ENCODE measurements at places on chromosomes 5 and 9. TPM values are rescaled to one million over a fixed set of nuclear protein-coding genes. Genes with fewer than 3 reads are reported as not detected.

DNA sequence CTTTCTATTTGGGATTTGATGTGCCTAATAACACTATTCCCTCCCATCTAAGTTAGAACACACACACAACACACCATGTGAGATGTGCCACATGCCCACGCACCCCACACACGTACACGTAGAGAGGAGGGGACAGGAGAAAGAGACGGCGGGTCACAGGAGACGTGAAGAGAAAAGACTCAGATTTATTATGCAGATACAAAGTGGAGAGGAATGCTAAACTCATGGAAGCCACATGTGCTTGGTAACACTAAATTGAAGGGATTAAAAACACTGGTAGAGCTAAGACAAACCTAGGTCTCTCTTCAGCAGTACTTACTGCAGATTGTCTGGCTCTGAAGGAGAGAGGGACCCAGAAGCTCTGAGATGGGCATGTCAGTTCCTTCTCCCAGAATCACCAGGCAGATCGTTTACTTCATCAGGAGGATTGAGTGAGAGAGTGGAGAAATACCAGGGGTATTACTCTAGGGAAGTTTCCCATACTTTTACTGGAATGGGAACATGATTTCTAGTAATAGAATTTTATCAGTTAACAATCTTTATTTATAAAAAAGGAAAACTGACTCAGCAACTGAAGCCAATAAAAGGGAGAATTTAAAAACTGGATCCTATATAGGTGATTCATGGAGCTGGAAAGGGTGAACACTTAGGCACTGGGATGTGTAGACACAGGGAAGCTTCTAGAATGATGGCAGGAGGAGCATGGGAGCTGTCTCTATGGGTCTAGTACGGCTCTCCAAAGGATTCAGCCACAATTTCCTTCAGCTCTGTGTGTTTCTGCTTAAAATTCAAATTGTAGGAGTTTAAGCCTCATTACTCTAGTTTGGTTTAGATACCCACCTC, 139.4 kb downstream of the MACIR start:
- DNase-seq = no peak

GRCh38 chr5:133472829-133473228, 139.5 kb downstream of the FSTL4 start:
- DNase-seq = no peak

- DNase-seq = no peak
These were observed 201.1 kb downstream of the PALM2AKAP2 start for GRCh38 chr9:109981091-109981490.

GRCh38 chr5:58274191-58274590, 185.7 kb downstream of the PLK2 start:
- no peak for DNase-seq

DNA sequence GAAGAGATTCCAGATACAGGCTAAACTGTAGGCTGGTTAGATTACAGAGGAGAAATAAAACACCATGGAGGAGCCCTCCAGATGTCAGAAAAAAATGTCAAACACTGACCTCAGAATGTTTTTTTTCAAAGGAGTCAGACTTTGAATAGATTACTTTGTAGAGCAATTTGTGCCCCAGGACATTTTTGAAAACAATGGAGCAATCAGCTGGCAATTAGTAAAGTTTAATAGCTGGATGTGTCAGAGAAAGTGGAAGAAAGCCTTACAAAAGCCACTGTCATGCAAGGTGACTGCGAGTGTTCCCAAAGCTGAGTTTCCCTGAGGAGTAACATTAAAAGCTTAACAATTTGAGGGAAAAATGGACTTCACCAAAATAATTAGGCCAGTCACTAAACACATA, 417.8 kb upstream of the CTNND2 start:
- no peak for DNase-seq

DNA sequence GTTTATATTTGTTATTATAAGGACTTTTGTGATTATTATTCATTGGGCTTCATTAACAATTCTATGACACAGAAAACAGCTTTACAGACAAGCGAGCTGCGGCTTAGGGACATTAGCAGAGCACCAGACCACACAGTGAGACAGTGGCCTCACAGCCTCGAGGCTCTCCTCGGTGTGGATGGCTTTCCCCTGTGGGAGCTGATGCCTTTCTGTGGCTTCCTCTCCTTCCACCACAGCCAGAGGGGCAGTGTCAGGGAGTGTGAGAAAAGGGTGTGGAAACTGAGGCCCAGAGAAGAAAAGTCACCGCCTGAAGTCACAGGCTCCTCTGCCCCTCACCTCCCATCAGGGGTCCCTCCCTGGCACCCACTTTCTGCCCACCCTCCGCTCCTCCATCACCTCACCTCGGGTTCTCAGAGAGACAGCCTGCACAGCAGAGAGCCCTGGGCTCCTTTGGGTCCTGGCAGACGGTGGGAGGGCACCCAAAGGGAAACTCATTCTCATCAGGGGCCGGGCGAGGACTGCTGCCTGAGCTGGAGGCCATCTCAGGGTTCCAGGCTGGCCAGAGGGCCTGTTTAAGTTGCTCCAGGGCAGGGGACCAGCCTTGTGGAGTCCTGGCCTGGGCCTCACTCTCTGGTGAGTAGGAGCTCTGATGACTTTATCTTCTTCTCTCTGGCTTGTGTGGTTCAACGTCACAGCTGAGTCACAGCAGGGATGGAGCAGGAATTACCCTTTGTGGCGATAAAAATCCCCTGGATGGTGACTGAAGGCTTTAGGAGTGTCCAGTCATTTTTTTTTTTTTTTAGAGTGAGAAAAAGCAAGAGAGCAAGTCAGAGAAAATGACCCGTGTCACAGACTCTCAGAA, 830 bp downstream of the TRAF1 start:
- DNase-seq = peak; percentile 85

The C5orf58 gene
- total RNA-seq = not detected

The HSPB3 gene
- not detected for total RNA-seq

DNA sequence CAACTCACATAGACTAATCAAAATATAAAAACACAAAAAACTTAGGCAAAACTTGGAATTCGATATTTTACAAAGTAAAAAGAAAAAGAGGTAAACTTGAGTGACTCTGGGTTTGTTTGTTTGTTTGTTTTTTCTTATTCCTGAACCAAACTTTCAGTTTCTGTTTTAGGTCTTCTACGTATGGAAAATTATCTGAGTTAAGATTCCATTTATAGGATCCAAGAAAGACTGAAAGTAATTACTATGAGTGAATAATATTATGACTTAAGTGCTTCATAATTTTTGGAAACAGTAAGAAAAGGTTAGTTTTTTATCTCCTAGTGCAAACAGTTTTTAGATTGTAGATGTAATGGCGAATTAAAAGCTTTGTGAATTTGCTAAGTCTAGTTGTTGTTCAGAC, 13.2 kb downstream of the ST8SIA4 start:
- no peak for DNase-seq

GRCh38 chr9:114941376-114941775, 11.0 kb upstream of the TNFSF8 start:
- DNase-seq = no peak

GRCh38 chr9:76859860-76860259, 46.1 kb downstream of the PRUNE2 start:
- no peak for DNase-seq

DNA sequence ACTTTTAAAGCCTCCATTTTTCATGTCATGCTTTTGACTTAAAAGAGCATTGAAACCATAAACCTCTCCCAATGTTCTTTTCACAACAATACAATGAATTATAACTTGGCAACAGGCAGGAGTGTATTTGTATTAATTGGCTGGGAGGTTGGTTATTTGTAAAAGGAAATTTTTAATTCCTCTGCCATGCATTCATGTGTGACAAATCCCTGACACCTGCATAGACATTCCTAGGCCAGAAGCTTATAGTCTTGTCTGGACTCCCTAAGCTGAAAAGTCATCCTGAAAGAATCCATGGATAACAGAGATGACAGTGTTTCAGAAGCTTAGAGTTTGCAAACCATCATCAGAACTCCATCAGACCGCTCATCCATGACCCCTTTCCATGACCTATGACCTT, 76.3 kb upstream of the PTGER4 start:
- no peak for DNase-seq

DNA sequence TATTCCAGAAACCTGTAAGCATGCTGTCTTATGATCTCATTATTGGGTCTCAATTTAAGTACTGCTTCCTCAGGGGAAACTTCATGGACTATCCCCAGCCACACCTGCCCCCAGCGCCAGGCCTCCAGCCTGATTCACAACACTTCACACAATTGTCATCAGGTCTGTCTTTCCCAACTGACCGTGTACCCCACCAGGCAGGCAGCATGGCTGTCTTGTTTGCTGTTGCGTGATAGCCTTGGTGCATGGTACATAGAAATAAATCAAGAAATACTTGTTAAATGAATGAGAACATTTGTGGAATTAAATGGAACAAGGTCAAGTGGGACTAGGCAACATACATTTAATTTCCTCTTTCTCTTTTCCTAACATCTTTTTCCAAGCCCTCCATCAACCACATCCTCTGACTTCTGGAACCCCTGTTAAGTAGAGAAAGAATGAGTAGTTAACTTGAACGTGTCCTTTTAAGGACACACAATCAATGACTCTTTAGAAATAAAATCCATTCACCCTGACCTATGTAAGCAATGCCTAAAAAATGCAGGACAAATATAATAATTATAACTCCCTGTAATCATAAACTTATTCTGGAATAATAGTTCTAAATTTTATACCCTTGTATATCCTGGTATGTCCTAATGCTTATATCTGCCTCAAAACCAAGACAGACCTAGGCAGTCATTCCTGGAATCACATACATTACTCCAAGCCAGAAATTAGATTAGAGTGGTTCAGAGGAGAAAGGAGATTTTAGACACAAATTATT, 17.2 kb upstream of the THG1L start:
- no peak for DNase-seq

DNA sequence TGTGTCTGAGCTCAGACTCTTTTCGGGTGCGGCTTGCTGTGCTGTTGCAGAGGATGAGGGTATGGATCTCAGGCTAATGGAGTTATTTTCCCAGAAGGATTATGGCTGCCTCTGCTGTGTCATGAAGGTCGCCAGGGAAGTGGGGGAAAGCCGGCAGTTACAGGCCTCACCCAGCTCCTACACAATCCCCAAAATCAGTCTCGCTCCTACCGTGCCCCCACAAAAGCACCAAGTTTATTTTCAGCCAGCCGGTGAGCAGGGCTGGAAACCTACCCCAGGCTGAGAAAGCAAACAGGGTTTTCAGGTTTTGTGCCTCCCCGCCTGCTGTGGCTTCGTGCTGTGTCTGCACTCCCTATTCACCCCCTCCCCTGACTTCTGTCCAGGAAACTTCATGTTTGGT, 113.3 kb downstream of the SLC24A2 start:
- no peak for DNase-seq

The TMEFF1 gene
- not detected for total RNA-seq

DNA sequence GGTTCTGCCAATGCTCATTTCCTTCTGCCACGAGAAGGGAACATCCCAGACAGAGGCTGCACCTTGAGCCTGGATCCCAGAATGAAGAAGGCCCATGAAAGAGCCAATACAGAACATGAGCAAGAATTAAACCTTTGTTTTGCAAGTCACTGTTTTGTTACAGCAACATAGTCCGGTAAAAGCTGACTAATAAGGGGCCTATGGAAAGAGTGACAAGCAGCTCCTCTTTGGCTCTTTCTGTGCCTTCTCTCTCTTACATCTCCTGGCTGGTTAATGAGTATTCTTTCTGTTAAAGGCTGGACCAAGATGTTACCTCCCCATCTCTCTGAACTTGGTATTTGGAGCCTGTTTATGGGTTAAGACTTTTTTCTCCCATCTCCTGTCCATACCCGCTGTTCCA, 10.8 kb downstream of the GFRA3 start:
- no peak for DNase-seq

The RAD17 gene
- total RNA-seq = 26.4 TPM

DNA sequence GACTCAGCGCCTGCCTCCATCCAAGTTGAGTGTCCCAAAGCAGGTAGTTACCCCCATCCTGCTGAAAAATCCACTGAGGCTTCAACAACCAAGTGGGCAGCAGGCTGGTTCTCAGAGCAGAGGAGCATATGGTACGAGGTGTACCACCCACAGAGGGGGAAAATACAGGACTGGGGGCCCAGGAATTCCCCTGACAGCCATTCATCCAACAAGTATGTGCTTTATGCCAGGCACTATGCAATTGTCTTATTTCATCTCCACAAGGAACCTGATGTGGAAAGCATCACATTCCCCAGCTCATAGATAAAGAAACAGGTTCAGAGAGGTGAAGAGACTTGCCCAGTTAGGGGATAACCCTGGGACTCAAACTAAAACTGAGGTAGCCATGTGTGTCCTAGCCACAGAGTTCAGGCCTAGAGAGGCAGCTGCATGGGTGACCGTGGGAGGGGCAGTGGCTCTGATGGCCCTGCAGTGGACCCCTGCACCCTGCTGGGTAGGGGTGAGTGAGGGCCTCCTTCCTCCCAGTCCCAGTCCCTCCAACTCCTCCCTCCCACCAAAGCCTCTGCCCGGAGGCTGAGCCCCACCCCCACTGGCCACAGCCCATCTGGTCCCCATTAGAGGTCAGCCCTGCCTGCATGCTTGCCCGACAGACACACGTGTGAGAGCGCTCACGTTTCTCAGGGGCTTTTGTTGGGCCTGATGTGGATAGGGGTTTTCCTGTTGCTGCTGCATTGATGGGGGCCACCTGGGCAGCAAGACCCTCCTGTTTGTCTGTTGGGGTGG, 11.5 kb downstream of the PDLIM4 start:
- DNase-seq = peak; percentile 39

The CCDC192 gene
- total RNA-seq = not detected

The OR1Q1 gene
- total RNA-seq = 0.40 TPM

DNA sequence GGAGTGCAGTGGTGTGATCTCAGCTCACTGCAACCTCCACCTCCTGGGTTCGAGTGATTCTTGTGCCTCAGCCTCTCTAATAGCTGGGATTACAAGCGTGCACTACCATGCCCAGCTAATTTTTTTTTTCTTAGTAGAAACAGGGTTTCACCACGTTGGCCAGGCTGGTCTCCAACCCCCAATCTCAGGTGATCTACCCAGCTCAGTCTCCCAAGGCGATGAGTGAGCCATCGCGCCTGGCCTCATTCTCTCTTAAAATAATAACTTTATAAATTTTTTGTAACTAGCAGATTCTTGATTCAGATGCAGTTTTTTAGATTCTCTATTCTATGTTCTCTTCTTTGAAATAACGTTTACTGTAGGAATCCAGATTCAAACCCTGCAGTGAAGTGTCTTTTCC, 127.1 kb downstream of the GDNF start:
- no peak for DNase-seq

DNA sequence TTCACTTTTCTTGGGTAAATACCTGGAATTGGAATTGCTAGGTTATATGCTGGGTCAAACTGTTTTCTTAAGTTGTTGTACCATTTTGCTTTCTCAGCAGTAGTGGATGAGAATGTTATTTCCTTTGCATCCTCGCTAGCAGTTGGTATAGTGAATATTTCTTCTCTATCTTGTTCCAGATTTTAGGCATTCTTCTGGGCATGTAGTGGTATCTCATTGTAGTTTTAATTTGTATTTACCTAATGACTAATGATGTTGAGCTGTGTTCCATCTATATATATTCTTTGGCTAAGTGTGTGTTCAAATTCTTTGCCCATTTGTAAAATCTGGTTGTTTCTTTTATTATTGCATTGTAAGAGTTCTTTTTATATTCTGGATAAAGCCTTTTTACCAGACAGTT, 333.3 kb downstream of the MAT2B start:
- no peak for DNase-seq

The IL33 gene
- total RNA-seq = not detected

The MTMR12 gene
- total RNA-seq = 23.3 TPM

- DNase-seq = no peak
These were observed 98.5 kb downstream of the ITGA1 start for GRCh38 chr5:52886206-52886605.

GRCh38 chr5:112690605-112691338, 46.9 kb upstream of the APC start:
- DNase-seq = no peak
